Endothelial cell of umbilical vein (primary cell): ENCODE measurements at places on chromosomes 5 and 9. TPM values are rescaled to one million over a fixed set of nuclear protein-coding genes. Genes with fewer than 3 reads are reported as not detected.

The SV2C gene
- polyA plus RNA-seq: not detected in 2 replicates

The WNT8A gene
- polyA plus RNA-seq: not detected in 2 replicates

The PCDHGA6 gene
- 2.6 and 2.7 TPM in 2 replicates for polyA plus RNA-seq

The CARTPT gene
- not detected in 2 replicates for polyA plus RNA-seq

The SPATA31D4 gene
- not detected in 2 replicates for polyA plus RNA-seq

The NIM1K gene
- 0.04 and 0.14 TPM in 2 replicates for polyA plus RNA-seq

The BTNL3 gene
- polyA plus RNA-seq: not detected in 2 replicates

The CCL27 gene
- polyA plus RNA-seq: not detected in 2 replicates

The DDX4 gene
- not detected in 2 replicates for polyA plus RNA-seq

The CDH9 gene
- polyA plus RNA-seq: not detected in 2 replicates

The ORM2 gene
- polyA plus RNA-seq: not detected in 2 replicates

The ZBED3 gene
- polyA plus RNA-seq: 15.9 and 18.1 TPM in 2 replicates

The TOR4A gene
- 32.4 and 45.7 TPM in 2 replicates for polyA plus RNA-seq

The SPINK13 gene
- polyA plus RNA-seq: not detected in 2 replicates

The TAF1L gene
- polyA plus RNA-seq: not detected in 2 replicates

The SYK gene
- not detected in 2 replicates for polyA plus RNA-seq

The WDR38 gene
- not detected in 2 replicates for polyA plus RNA-seq

The BHMT2 gene
- 0.81 and 0.92 TPM in 2 replicates for polyA plus RNA-seq

The BNC2 gene
- polyA plus RNA-seq: 10.4 and 12.1 TPM in 2 replicates

The VLDLR gene
- polyA plus RNA-seq: 0.47 and 0.49 TPM in 2 replicates

The ZFP2 gene
- polyA plus RNA-seq: 0.07 and 0.10 TPM in 2 replicates

The MEGF10 gene
- 0.30 and 0.41 TPM in 2 replicates for polyA plus RNA-seq

The PCDHB6 gene
- polyA plus RNA-seq: 0.03 and 0.04 TPM in 2 replicates

The CSF2 gene
- polyA plus RNA-seq: not detected in 2 replicates

The PCDHGB1 gene
- 0.39 and 0.48 TPM in 2 replicates for polyA plus RNA-seq

The PDZD2 gene
- polyA plus RNA-seq: 0.65 and 0.66 TPM in 2 replicates

The ZBTB34 gene
- polyA plus RNA-seq: 4.0 and 4.3 TPM in 2 replicates

The NME5 gene
- 0.11 TPM in 1 of 2 replicates, not detected in the other for polyA plus RNA-seq

The KLF9 gene
- 6.6 and 7.3 TPM in 2 replicates for polyA plus RNA-seq

The FOXD4L3 gene
- not detected in 2 replicates for polyA plus RNA-seq

The NR5A1 gene
- not detected in 2 replicates for polyA plus RNA-seq

The TPM2 gene
- 103 and 144 TPM in 2 replicates for polyA plus RNA-seq

The STK10 gene
- polyA plus RNA-seq: 16.9 and 17.9 TPM in 2 replicates

The FREM1 gene
- polyA plus RNA-seq: 0.10 and 0.21 TPM in 2 replicates

The KIF12 gene
- 0.46 and 0.88 TPM in 2 replicates for polyA plus RNA-seq

The MRPL36 gene
- 72.7 and 89.2 TPM in 2 replicates for polyA plus RNA-seq

The PCDHGA11 gene
- polyA plus RNA-seq: 8.0 and 8.1 TPM in 2 replicates

The SPINK7 gene
- polyA plus RNA-seq: not detected in 2 replicates

The IFNA2 gene
- not detected in 2 replicates for polyA plus RNA-seq

The QRFP gene
- polyA plus RNA-seq: not detected in 2 replicates

The PCDHGA4 gene
- polyA plus RNA-seq: 2.4 and 2.6 TPM in 2 replicates

The CKMT2 gene
- not detected in 2 replicates for polyA plus RNA-seq

The GPSM1 gene
- 34.6 and 40.3 TPM in 2 replicates for polyA plus RNA-seq

The UNC13B gene
- polyA plus RNA-seq: 27.3 and 30.1 TPM in 2 replicates

The ZNF366 gene
- 1.2 and 1.3 TPM in 2 replicates for polyA plus RNA-seq

The PHAX gene
- 22.6 and 33.0 TPM in 2 replicates for polyA plus RNA-seq

The SPINK4 gene
- polyA plus RNA-seq: not detected in 2 replicates

The GPX3 gene
- 17.1 and 17.7 TPM in 2 replicates for polyA plus RNA-seq

The CYLC2 gene
- not detected in 2 replicates for polyA plus RNA-seq

The AQP3 gene
- 1.8 and 1.9 TPM in 2 replicates for polyA plus RNA-seq

The HAPLN1 gene
- 0.04 and 0.14 TPM in 2 replicates for polyA plus RNA-seq

The FBP2 gene
- not detected in 2 replicates for polyA plus RNA-seq

The HSPB3 gene
- polyA plus RNA-seq: not detected in 2 replicates

The FBXL7 gene
- polyA plus RNA-seq: 23.5 and 24.1 TPM in 2 replicates

The GRXCR2 gene
- polyA plus RNA-seq: not detected in 2 replicates
